Mesothelial cell of epicardium (in vitro differentiated cells): ENCODE measurements at places on chromosomes 1 and 21. TPM values are rescaled to one million over a fixed set of nuclear protein-coding genes. Genes with fewer than 3 reads are reported as not detected.

The CFHR1 gene
- 0.45 TPM in 1 of 3 replicates, not detected in the others for total RNA-seq

The APCS gene
- total RNA-seq = not detected in 3 replicates

The MYOG gene
- total RNA-seq = not detected in 3 replicates

DNA sequence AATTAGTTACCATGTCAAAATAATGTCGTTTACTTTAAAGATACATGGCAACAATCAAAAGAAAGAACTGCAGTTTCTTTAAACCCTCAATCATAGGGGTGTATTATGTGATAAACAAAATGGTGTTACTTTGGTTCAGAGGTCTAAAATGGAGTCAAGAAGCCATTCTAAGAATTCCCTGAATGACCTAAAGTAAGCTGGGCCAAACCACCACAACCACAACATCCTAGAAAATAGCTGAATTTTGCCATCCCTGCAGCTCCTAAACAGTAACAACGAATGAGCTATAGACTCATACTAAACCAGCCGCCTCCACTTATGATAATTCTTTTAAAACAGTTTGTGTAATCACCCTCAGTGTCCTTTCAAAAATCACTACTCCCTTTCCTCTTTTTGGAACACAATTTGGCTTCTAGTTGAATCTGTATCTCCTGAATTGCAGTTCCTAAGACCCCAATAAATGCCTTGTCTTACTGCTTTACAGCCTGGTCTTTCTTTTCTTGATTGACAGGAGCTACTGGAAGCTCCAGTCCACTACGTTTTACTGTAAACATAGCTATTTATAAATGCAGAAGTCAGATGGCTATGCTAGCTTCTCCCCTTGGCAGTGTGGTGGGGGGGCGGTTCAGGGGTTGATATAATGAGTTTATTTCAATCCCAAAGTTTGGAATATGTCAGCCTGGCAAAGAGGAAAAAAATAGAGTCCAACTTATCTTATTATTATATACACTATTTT is 84.3 kb downstream of the PLPPR4 start:
- DNase-seq = no peak

GRCh38 chr1:187871177-187871845 is 1042.6 kb downstream of the PLA2G4A start:
- DNase-seq = no peak
